ENCODE measurements at places on chromosomes 11 and 22. TPM values are rescaled to one million over a fixed set of nuclear protein-coding genes. Genes with fewer than 3 reads are reported as not detected.

DNA sequence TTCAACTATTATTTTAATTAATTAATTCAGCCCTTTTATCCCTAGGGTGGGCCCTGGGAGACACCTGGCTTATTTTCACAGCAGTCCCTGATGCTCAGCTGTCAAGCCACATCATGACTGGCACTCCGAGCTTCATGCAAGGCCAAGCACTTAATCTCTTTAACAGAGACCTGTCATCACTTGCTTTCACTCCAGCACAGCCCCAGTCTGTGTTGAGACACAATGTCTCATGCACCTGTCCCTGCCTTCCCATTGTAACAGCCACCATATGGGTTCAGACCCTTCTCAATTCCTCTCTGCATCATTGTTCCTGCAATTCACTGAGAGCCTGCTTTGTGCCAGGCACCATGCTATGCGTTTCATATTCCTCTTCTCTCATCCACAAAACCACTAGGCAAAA, 222.2 kb upstream of the TENM4 start:
- H3K36me3 ChIP-seq = no peaks in the 10 kb centered on the region
- H3K27me3 ChIP-seq = no peaks in the 10 kb centered on the region
- H3K4me3 ChIP-seq = no peak overlapping the region
- no peak overlapping the region for H3K27ac ChIP-seq
- H3K4me1 ChIP-seq = peaks cover 7% of the 10 kb centered on the region
- no peak for DNase-seq

- no peaks in the 10 kb centered on the region for H3K36me3 ChIP-seq
- H3K27me3 ChIP-seq = no peaks in the 10 kb centered on the region
- no peaks in the 10 kb centered on the region for H3K4me1 ChIP-seq
- no peak overlapping the region for H3K27ac ChIP-seq
These were observed 116.2 kb downstream of the ETS1 start for GRCh38 chr11:128471138-128471661.

DNA sequence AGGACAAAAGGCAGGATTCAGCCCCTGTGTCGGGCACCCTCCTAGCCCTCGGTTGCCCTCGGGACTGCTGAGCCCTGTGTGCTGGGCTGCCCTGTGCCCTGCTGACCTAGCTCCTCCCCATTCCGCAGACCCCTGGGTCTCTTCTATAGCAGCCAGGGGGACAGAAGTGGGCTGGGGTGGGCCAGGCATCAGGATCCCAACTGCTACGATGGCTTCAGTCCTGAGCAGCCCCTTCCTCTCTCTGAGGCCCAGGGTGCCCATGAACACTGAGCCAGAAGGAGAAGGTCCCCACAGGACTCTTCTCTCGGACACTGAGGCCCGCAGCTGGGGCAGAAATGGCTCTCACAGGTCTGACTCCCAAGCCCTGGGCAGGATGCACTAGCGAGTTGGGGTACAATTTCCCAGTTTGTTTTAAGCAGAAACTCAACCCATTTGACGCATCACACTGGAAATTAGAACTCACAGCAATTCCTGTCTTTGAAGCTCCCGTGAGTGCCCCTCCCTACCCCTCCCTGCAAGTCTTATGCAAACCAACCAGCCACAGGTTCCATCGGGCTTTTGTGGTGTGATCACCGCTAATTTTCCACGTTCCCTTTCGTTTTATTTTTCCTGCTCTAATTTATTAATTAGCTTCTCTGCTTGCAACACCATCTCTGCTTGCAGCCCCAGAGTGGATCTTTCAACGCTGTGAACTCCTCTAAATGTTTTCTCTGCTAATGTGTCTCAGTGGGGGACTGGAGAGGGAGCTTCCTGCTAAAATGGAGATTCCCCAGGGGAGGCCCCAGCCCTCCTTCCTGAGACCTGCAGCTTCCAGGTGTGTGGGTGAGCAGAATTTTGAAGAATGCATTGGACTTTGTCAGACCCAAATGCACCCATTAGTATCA, 56.7 kb downstream of the PHF21B start:
- DNase-seq = no peak
- peaks cover 37% of the 10 kb centered on the region for H3K4me1 ChIP-seq
- H3K36me3 ChIP-seq = peaks cover 8% of the 10 kb centered on the region
- H3K27me3 ChIP-seq = peaks cover 5% of the 10 kb centered on the region

DNA sequence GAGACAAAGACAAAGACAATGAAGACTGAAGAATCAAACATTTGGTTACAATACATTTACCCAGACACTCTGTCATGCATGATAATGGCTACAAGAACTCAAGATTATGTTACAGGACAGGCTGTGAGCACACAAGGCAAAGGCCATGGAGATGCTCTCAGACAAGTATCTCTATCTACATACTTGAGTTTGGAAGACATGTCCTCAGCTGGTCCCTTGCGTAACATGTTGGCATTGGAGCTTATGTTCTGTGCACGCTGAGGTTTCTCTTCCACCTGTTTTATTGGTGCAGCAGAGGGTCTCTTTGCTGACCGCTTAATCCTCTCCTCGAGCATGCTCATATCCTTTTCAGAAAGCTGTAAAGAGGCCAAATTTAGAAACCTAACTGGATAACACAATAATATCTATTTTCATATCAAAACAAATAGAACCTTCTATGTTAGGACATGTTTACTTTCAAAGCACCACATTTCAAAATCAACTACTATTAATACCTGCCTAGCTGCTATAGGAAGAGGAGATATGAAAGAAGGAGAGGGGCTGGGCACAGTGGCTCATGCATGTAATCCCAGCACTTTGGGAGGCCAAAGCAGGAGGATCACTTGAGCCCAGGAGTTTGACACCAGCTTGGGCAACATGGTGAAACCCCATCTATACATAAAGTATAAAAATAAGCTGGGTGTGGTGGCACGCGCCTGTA, 41.6 kb downstream of the F2 start:
- no peaks in the 10 kb centered on the region for H3K4me1 ChIP-seq
- H3K36me3 ChIP-seq = no peaks in the 10 kb centered on the region
- DNase-seq = no peak
- H3K4me3 ChIP-seq = no peak overlapping the region

GRCh38 chr11:111921541-111922230, 3.0 kb downstream of the C11orf52 start:
- no peak overlapping the region for H3K4me3 ChIP-seq
- H3K27me3 ChIP-seq = no peaks in the 10 kb centered on the region
- no peaks in the 10 kb centered on the region for H3K36me3 ChIP-seq

GRCh38 chr11:113974741-113975470, at the start of gene HTR3A:
TSS of gene HTR3A (plus strand) at chr11:113975108. CDS start at chr11:113975326, 218 bp downstream.
- peaks cover 27% of the 10 kb centered on the region for H3K4me1 ChIP-seq
- H3K36me3 ChIP-seq = peaks cover 5% of the 10 kb centered on the region
- no peak within 1 kb of the TSS for H3K27ac ChIP-seq
- H3K4me3 ChIP-seq = peak within 1 kb of the TSS; percentile 68
- H3K27me3 ChIP-seq = peaks cover 3% of the 10 kb centered on the region

DNA sequence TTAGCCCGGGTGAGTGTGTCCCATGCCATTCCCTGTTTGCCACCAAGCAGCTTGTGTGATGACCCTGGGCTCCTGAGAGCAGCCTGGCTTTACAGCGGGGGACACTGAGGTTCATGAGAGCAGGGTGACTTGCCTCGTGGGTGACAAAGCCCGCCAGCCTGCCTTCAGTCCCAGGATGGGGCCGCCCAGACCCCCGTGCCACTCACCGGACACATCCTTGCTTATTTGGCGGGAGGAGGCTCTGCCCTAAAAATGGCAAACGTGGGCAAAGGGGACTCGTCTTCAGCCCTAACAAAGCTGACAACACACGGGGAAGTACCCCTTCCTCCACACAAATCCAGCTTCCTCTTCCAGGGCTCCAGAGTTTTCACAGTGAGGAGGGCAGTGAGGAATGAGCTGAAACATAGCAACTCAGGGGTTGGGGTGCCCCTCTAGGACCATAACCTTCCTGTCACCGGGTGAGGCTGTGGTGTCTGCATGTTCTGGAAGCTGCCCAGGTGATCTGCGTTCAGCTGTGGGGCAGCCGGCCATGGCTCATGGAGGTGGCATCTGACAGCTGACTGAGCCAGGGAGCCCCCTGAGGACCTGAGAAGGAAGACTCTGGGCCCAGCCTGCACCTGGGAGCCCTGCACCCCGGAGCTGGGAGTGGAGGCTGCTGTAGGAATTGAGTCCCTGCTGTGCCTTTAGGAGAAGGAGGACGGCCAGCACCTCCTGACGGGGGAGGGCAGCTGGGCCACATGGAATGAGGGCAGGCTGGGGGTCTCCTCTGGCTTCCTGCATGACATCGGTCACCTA, 16.7 kb downstream of the RIBC2 start:
- no peak for DNase-seq
- peaks cover 5% of the 10 kb centered on the region for H3K36me3 ChIP-seq
- H3K27ac ChIP-seq = no peak overlapping the region
- no peak overlapping the region for H3K4me3 ChIP-seq
- H3K27me3 ChIP-seq = peaks cover 12% of the 10 kb centered on the region

GRCh38 chr11:25357133-25357532, 860.3 kb downstream of the LUZP2 start:
- H3K4me3 ChIP-seq = no peak overlapping the region
- no peak for DNase-seq
- no peaks in the 10 kb centered on the region for H3K27me3 ChIP-seq

GRCh38 chr22:27597703-27598444, 203.7 kb downstream of the MN1 start:
- no peak overlapping the region for H3K4me3 ChIP-seq
- no peaks in the 10 kb centered on the region for H3K4me1 ChIP-seq

GRCh38 chr11:10044618-10045017, 249.4 kb downstream of the SBF2 start:
- no peaks in the 10 kb centered on the region for H3K27me3 ChIP-seq
- H3K36me3 ChIP-seq = peaks cover 10% of the 10 kb centered on the region
- H3K4me3 ChIP-seq = no peak overlapping the region
- DNase-seq = no peak
- H3K27ac ChIP-seq = no peak overlapping the region

DNA sequence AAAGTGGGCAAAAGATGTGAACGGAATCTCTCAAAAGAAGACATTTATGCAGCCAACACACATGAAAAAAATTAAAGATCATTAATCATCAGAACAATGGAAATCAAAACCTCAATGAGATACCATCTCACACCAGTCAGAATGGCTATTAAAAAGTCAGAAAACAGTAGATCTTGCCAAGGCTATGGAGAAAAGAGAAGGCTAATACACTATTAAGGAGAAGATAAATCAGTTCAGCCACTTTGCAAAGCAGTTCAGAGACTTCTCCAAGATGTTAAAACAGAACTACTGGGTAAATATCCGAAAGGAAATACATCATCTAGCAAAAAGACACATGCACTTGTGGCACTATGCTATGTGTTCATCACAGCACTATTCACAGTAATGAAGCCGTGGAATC, 388.2 kb upstream of the LUZP2 start:
- H3K4me1 ChIP-seq = no peaks in the 10 kb centered on the region
- H3K27ac ChIP-seq = no peak overlapping the region
- no peak overlapping the region for H3K4me3 ChIP-seq
- H3K36me3 ChIP-seq = peaks cover 15% of the 10 kb centered on the region

GRCh38 chr11:23284631-23285030, 424.4 kb upstream of the CCDC179 start:
- DNase-seq = no peak
- H3K4me1 ChIP-seq = no peaks in the 10 kb centered on the region

GRCh38 chr11:123822599-123822998, 16.4 kb upstream of the OR6M1 start:
- H3K36me3 ChIP-seq = no peaks in the 10 kb centered on the region
- peaks cover 3% of the 10 kb centered on the region for H3K27me3 ChIP-seq
- no peak overlapping the region for H3K27ac ChIP-seq
- H3K4me1 ChIP-seq = no peaks in the 10 kb centered on the region

- no peaks in the 10 kb centered on the region for H3K4me1 ChIP-seq
- no peak for DNase-seq
- no peaks in the 10 kb centered on the region for H3K27me3 ChIP-seq
- peaks cover 6% of the 10 kb centered on the region for H3K36me3 ChIP-seq
- no peak overlapping the region for H3K27ac ChIP-seq
- no peak overlapping the region for H3K4me3 ChIP-seq
These were observed 961.6 kb downstream of the TBC1D22A start for GRCh38 chr22:47724030-47724429.

- H3K36me3 ChIP-seq = no peaks in the 10 kb centered on the region
- peaks cover 6% of the 10 kb centered on the region for H3K4me1 ChIP-seq
- peak overlapping the region; percentile 9 for H3K27ac ChIP-seq
- H3K27me3 ChIP-seq = peaks cover 4% of the 10 kb centered on the region
These were observed 33.4 kb upstream of the GLYATL1 start for GRCh38 chr11:58905721-58906547.

DNA sequence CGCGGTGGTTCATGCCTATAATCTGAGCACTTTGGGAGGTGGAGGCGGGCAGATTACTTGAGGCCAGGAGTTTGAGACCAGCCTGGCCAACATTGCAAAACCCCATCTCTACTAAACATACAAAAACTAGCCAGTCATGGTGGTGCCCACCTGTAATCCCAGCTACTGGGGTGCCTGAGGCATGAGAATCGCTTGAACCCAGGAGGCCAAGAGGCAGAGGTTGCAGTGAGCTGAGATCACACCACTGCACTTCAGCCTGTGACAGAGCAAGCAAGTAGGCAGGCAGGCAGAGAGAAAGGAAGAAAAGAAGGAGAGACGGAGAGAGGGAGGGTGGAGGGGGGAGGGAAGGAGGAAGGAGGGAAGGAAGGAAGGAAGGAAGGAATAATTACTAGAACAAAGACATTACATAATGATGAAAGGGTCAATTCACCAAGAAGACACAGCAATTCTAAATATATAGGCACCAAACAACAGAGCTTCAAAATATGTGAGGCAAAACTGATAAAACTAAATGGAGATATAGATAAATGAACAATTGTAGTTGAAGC, 13.8 kb upstream of the CLDN5 start:
- no peaks in the 10 kb centered on the region for H3K27me3 ChIP-seq
- H3K4me1 ChIP-seq = no peaks in the 10 kb centered on the region
- no peak for DNase-seq
- H3K27ac ChIP-seq = no peak overlapping the region
- no peaks in the 10 kb centered on the region for H3K36me3 ChIP-seq

DNA sequence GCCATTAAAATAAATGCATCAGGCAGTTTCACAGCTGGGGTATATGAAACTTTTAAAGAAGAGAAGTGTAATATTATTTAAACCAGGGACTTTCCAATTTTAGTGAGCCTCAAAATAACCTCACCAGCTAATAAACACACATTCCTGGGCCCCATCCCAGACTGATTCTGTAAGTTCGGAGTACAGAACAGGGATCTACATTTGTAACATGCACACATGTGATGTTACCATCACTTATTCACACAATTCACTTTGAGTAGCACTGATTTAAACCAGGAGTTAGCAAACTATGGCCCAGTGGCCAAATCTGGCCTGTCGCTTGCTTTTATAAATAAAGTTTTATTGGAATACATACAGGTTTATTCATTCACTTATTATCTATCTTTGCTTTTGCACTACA, 62.0 kb downstream of the STK33 start:
- DNase-seq = no peak
- peaks cover 41% of the 10 kb centered on the region for H3K4me1 ChIP-seq
- H3K4me3 ChIP-seq = peak overlapping the region; percentile 79
- no peaks in the 10 kb centered on the region for H3K36me3 ChIP-seq
- H3K27me3 ChIP-seq = peaks cover 7% of the 10 kb centered on the region

Gene OR51I1
- total RNA-seq = not detected

Gene MRGPRG
- total RNA-seq = not detected

Gene TSPAN18
- total RNA-seq = 80.4 TPM

Gene GTSE1
- total RNA-seq = 7.5 TPM

Gene GRAMD1B
- total RNA-seq = 12.2 TPM

Gene MCHR1
- total RNA-seq = 1.7 TPM

Gene KDELR3
- total RNA-seq = not detected

Gene OR2AG1
- total RNA-seq = not detected

Gene TH
- total RNA-seq = not detected

Gene LSP1
- 2.5 TPM for total RNA-seq

Gene MUC5B
- total RNA-seq = not detected

Gene GGT1
- total RNA-seq = 3.1 TPM

Gene ZNF70
- 9.0 TPM for total RNA-seq

Gene C1QTNF4
- 7.0 TPM for total RNA-seq
